ENCODE measurements at places on chromosomes 16 and 17.

GRCh38 chr16:19555938-19556771, 652 bp downstream of the VPS35L start:
- no peak for DNase-seq

DNA sequence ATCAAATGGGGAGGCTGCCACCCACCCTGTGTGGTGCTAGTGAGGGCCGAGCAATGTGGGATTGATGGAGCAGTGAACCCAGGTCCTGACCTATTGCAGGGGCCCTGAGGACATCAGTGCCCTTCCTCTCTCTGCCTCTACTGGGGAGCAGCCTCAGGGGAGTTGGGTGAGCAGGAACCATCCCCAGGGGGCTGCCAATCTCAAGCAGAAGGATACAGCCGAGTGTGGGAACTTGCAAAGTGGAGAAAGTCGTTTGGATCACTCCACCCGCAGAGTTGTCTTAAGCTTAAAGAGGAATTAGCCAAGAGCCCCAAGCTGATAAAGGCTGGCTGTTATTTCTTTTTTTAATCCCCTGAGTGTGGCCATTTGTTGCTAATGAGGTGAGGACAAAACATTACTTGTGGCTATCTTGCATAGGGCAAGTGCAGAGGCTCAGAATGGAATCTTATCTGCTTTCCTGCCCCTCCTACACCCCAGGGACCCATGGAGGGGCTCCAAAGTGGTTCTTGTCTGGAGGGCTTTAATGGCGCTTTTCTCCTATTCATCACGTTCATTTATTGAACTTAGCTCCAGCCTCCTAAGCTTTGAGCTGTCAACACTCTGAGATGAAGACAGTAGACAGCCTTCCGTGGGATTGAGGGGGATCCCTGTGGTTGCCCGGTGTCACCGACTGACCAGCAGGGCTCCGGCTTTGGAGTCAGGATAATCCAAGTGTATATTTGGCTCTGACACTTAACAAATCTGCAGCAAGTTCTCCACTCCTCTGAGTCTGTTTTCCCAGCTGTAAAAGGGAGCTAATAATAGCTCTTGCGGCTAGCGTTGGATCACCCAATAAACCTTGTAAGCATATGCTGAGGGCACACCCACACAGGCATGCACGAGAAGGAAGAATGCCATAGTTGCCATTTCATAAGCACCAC, 45.1 kb downstream of the MYH11 start:
- DNase-seq, result no peak

DNA sequence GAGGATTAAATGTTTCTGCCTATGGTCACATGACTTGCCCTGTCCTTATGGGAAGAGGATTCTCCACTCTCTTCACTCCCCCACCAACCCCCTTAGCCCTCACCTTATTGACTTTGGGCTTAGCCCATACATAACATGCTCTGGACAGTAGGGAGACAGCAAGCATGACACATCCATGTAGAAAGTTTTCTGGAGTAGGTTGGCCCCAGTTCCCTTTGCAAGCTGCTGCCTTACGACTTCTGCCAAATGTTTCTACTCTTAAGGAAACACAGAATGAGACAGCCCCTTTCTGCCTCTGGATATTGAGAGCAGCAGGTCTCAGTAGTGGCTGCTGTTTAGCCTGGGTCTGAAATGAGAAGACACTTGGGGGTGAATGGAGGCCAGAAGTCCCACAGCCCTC, 282.2 kb downstream of the MAP2K6 start:
- no peak for DNase-seq

- DNase-seq, result no peak
Observed at GRCh38 chr17:39416141-39416540, 14.7 kb upstream of the FBXL20 start.

DNA sequence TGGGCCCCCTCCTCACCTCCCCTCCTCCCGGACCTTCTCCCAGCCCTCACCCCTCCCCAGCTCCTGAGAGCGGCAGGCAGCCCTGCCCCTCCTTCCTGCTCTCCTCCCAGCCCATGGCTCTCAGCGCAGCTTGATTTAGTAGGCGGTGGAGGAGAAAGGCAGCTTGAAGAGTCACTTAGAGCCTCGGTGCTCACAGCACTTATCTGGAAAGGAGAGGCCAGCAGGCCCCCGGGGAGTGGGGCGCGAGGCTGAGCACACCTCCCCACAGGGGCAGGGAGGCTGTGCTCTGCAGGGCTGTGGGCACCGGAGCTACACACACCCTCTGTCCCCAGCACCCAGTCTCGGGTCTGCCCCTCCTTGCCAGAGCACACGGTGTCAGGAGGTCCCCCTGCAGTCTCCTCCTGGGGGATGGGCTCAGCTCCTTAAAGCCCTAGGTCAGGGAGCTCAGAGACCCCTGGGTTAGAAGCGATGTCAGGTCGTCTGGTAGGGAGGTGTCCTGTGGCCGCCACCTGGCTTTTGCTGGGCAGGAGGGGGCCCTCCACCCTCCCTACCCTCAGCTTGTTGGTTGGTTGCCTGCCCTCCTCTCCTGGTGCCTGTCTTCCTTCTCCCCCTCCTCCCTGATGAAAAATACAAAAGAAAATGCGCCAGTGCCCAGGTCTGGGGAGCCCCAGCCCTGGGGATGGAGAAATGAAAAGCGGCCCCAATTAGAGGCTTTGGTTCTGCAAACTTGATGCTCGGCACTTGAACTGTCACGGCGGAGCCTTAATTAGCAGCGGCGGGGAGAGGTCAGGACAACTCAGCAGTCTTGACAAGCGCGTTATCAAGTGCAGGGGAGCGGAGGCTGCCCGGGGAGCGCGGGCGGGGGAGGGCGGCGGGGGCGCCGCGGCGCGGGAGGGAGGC, 151.1 kb upstream of the GSE1 start:
- no peak for DNase-seq

DNA sequence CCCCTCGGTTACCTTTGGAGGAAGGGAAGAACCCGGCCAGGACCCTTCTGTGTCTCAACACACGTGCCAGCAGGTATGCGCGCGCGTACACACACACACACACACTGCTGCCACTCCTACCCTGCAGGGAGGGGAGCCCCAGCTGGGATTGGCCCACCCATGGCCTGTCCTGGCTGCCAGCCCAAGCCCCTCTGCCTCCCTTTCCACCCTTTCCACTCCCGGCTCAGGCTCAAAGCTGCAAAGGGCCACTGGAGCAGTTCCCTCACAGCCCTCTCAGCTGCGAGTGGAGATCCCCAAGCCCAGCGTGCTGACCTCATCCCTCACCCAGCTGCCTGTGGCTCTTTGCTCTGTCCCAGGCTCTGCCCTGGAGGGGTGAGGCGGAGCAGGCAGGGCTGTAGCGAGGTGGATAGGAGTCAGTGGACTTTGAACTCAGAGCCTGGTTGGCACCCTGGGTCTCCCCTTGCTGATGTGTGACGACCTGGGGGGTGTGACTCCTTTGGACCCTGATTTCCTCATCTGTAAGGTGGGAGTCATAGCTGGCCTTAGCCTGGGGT, 14.5 kb downstream of the KIF19 start:
- no peak for DNase-seq

DNA sequence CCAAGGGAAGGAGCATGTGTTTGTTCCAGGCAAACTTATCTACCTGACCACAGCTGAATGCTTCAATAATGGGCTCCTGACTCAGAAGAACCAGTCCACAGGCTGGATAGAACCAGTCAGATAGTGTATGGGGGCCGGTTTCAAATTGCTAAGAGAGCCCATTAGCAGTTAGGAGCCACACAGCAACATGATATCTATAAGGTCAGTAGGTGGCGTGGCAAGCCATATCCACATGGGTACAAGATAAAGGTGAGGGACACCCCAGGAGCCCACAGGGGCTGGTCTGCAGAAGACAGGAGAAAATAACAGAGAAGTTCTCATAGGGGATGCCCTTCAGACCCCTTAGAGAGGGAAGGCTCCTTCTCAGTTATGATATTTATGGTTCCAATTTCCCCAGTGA, 31.6 kb upstream of the CDRT15 start:
- no peak for DNase-seq

GRCh38 chr17:35791681-35792350, 3.6 kb downstream of the MMP28 start:
- DNase-seq, result no peak

DNA sequence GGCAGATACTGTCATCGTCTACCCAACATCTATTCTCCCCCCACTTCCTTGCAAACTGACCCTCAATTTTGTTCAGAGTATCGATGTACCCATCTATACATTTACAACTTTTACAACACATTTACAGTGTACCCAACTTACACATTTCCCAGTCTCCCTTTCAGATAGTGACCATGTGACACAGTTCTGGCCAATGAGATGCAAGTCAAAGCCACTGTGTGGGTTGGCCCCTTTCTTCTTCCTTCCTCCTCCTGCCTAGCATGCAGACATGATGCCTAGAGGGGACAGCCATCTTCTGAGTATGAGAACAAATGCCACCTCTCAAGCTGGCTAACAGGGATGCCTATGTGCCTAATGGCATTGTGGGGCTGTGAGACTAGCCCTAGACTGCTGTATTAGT, 11.3 kb upstream of the NFAT5 start:
- DNase-seq, result no peak

DNA sequence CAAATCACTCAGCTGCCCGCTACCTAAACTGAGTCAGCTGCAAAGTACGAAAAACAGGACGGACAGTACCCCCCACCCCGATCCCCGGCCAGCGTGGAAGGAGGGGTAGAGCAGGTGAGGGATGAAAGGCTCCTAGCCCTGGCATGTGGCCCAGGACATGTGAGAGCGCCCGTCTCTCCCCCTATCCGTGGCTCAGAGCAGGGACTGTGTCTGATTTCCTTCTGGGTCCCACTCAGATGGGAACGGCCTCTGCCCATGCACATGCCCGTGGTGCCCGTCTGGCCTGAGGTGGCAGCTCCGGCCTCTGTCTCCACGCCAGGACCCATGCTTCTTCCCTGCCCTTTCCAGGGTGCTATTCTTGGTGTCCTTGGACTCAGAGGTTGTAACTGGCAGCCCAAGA, 30.2 kb upstream of the RASD1 start:
- no peak for DNase-seq

- no peak for DNase-seq
Observed at GRCh38 chr16:71709229-71709781, 15.2 kb downstream of the PHLPP2 start.

- no peak for DNase-seq
Observed at GRCh38 chr16:66334853-66335574, 31.5 kb upstream of the CDH5 start.

GRCh38 chr17:32569171-32570080, 82.6 kb downstream of the CDK5R1 start:
- DNase-seq, result no peak

DNA sequence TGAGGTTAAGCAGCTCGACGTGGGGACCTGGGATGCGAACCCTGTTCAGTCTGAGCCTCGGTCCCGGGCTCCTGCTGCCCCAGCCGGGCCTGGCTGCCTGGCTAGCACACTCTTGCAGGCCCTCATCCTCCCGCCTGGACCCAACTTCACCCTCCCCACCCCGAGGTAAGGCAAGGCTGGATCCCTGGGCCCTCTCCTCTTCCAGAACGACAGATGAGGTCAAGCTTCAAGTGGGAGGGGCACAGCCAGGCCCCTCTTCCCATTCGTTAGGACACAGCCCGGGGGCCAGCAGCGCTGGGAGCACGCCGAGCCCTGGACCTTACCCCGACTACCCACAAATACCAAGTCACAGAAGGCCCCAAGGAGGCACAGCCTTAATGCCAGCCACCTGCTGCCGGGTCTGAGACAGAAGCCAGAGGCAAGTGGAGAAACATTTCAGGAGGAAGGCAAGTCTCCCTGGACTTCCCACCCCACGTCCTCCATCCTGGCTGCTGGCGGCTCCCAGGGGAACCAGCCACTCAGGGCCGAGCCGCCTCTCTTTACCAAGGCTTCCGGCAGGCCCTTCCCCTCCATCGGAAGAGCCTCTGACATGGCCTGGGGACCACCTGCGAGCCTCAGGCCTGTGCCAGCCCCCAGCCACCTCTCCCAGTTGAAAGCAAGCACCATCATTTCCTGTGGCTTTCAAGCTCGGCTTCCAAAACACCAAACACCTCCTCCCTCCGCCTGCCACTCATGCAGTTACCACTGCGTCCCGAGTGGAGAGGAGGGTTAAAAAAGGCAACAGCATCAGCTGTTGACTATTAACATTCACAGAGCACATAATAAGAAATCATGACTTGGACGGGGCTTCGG, 59.9 kb downstream of the RPH3AL start:
- no peak for DNase-seq

GRCh38 chr16:19486051-19486450, 35.8 kb downstream of the GDE1 start:
- DNase-seq, result no peak

GRCh38 chr16:78932355-78932943, 668.1 kb downstream of the MAF start:
- DNase-seq, result no peak

DNA sequence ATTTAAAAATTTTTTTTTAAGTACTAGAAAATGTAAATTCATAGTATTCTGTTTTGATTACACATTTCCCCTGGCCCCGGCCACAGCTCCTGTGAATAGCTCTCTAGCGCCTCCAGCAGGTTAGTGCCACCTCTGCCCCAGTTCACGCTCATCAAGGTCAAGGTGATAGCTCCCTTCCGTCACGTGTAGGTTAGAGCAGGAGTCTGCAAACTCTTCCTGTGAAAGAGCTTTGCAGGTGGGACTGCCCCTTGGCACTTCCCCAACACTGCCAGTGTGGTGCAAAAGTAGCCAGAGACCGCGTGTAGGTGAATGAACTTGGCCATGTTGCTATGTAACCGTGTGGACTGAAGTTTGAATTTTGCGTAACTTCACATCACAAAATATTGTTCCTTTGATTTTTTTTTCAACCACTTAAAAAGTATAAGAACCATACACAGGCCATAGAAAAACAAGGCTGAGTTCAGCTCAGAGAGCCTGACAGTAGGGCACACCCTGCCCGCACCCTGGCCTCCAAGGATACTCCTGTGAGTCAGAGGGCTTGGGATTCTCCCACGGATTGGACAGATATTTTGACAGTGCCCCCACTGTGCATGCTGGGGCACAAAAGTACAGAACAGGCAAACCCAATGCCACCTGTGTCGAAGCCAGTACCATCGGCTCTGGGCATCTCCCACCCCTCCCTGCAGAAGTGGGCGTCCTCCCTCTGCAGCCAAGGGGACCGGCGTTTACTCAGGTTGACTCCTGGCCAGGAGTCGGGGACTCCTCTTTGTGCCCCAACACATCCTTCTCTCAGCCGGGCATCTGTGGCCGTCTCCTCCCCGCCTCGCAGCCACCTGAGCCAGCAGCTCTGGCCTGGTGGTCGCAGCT, 92.0 kb upstream of the CHMP6 start:
- peak; percentile 69 for DNase-seq

DNA sequence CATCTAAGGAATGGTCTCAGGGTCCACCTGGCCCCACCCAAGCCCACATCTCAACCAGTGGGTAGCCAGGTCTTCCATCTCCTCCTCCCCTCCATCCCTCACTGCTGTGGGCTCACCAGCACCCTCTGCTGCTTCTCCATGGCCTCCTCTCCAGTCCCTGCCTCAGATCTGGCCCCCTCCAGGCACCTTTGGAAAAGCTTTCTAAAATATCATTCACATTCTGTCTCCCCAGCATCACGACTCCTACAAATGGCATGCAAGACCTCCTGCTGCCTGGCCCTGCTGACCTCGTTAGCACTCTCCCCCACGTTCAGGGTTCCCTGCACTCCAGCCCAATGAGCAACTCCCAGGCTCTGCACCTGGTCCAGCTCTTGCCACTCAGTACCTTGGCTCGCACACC, 13.7 kb downstream of the GLP2R start:
- no peak for DNase-seq

Data from stimulated activated CD4-positive, alpha-beta T cell treated with anti-CD3 and anti-CD28 coated beads, Interleukin-1b, Interleukin-23, amount 100 ng/mL, for 1 hour (primary cell).